Fibroblast of skin of right biceps (primary cell): ENCODE measurements at places on chromosomes 12 and 14.

- no peak for DNase-seq
These were observed 22.5 kb downstream of the SH2B3 start for GRCh38 chr12:111428081-111428727.

DNA sequence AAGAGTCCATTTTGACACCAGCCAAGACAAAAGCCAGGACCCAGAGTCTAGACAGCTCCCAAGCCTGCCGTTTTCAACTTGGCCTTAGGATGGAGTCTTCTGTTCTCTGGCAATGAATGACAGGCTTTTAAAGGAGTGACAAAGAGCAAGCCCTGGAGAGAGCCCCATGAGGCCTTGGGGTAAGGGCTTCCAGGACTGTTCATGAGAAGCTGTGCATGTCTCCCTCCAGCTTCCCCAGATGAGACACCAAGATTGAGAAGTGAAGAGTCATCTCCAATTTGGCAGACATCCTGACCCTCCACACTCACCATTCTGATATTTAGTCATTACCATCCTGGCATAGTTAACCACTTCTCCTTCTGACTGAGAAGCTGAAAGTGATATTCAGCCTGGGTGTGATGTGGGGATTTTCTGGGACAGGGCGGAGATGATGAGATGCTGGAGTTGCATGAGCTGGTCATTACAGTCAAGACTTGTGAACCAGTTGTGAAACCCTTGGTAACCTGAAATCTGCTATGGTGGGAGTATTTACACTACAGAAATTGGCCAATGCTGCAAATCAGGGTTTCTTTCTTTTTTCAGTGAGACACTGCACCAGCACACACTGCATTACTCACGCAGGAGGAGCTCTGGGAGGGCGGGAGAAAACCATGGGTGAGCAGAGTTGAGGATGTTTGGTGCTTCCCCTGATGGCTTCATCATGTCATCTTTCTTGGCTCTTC lies 77.8 kb downstream of the VCPKMT start:
- DNase-seq, result peak; percentile 100

DNA sequence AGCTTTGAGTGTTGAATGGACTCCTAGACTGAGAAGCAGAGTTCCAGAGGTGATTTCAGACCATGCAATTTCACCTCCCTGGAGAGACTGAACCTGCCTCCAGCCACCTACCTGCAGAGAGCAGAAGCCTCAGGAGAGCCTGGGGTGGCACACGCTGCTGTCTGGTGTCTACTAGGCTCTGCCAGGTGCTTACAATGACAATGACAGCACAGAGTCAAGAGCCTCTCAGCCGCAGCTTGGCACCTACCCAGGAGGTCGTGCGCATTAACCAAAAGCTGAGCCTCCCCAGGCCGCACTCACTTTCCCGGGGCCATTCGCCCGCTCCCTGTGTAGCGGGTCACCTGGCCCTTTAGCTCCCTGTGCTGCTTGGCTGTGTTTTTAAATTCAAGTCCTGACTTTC lies 63.2 kb downstream of the TESC start:
- DNase-seq, result no peak

- DNase-seq, result peak; percentile 36
These were observed 12.3 kb downstream of the METTL3 start for GRCh38 chr14:21498540-21499526.

DNA sequence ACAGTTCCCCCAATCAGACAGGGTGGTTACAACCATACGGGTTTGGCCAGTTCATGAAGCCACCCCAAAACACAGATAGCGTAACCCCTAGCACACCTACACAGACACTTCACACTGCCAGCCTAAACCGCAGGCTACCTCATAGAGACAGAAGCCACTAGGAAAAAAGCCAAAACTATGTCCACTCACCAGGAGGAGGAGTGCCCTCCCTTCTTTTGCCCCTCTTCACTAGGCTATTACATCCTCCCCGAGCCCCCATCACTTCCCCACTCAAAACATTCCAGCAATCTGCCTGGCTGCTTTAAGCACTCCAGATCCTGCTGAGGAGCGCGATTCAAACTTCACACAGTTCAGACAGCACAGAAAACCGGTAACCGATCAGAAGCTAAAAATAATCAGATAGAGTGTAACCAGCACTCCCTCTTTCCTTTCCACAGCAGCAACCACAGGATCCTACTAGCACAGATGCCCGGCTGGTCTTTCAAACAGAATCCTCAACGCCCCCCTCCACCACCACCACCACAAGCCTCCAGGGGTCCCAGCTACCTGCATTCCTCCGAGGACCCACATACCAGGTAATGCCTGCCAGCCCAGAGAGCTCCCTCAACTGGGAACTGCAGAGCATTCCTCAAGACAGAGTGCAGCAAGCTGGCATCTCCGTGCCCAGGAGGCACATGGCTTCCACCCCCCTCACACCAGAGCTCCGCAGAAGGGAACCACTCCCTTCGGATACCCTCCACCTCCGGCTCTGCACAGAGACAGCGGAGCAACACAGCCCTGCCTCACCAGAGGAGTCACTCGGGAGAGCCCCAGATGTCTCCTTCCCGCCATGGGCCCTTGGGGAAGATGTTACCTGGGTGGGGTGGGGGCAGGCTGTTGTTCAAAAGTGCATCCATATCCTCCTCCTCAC lies 1.5 kb downstream of the CHD4 start:
- DNase-seq, result peak; percentile 38

DNA sequence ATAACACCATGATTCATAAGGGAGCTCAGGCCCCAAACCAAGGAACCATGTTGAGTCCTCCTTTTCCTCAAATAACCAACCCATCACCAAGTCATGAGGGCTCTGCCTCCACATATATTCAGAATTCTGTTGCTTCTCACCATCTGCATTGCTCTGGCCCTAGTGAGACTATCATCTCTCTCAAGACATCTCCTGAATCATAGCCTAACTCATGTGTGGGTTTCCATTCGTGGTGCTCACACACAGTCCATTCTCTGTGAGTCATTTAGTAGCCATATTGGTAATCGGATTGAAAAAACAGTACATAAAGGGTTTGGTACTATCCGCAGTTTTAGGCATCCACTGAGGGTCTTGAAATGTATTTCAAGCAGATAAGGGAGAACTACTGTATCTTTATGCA lies 5.1 kb upstream of the SLC38A2 start:
- peak; percentile 66 for DNase-seq

DNA sequence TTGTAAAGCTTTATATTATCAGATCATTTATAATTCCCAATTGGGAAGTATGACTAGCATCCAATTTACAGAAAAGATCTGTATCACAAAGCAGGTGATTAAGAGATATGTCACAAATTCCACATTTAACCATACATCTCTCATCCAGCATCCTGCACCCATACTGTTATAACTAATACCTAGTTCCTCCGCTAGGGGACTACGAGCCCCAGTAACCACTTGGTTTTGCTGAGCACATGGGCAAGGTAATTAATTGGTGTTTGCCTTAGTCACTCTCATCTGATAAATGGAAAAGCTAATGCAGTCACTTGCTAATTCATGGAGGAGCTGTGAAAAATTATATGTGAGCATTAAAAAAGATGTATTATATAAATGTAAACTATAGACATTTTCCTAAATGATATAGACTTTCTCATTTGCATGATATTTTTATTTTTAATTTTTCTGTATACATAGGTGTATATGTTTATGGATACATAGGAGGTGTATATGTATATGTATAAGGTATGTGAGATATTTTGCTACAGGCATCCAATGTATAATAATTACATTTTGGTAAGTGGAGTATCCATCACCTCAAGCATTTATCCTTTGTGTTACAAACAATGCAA lies 1031.8 kb downstream of the GALC start:
- DNase-seq, result peak; percentile 14

- no peak for DNase-seq
These were observed 36.6 kb downstream of the SFSWAP start for GRCh38 chr12:131747276-131748177.

DNA sequence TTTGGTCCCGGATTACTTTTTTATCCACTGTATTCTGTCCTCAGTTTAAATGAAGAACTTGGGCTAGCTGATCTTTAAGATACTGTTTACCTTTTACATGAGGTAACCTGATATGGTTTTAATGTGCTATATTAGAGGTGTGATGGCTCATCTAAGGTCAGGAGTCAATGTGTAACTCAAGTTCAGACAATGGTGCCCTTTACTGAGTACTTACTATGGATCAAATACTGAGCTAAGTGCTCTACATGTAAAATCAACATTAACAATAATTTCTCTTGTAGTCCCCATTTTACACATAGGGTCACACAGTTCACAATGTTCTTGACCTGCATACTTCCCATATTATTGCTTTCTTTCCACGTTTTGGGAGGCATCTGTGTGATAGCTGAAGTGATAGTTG lies 79.2 kb downstream of the CEP83 start:
- DNase-seq, result no peak

GRCh38 chr12:95767703-95768102 lies 22.9 kb downstream of the NTN4 start:
- no peak for DNase-seq

DNA sequence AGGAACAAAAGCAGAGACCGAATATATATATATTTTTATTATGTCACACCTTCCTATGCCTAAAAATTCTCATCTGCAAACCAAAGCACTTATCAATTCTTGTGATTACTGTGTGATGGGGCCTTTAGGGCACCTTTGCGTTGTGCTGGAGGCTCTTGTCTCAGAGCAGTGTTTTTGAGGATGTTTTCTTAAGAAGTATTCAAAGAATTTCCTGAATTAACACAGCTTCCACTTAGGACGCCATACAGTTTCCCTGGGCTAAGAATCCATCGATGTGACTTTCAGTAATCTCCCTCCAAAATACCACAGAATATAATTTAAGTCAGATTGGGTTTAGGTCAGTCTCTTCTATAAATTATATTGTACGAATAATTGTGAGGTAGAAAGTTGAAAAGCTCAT lies 22.0 kb upstream of the HIF1A start:
- peak; percentile 35 for DNase-seq

DNA sequence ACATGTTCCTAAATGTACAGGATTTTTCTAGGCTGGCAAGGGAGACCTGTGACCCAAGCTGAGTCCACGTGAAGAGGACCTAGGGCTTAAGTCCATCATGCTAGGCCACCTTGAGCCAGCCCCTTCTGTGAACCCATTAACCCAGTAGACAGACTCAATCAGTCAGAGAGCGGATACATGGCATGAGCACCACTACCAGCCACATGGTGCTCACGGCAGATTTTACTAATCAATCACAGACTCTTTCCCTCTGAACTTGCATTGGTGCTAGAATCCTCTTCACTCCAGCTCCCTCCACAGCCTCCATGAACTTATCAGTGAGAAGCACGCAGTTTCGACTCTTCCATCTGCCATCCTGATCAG lies 9.0 kb downstream of the PHETA1 start:
- DNase-seq, result no peak

DNA sequence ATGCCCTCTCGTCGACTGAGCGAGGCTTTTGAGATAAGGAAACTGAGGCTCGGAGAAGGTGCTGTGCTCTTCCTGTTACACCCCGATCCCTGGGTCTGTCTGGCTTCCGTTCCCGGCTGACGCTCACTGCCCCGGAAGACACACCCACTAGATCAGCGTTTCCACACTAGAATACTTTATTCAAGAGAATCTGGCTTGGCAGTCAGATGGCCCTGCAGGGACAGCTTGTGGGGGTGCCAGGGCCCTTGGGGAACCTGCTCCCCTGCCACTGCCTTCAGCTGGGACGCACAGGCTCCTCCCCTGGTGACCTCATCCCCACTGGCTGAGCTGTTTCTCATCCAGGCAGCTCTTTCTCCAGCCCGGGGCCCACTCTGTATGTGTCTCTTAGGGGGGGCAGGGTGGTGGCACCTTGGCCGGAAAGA lies 13.7 kb downstream of the PGF start:
- DNase-seq, result peak; percentile 56

- DNase-seq, result no peak
These were observed 41.8 kb upstream of the CORO1C start for GRCh38 chr12:108772891-108773797.

DNA sequence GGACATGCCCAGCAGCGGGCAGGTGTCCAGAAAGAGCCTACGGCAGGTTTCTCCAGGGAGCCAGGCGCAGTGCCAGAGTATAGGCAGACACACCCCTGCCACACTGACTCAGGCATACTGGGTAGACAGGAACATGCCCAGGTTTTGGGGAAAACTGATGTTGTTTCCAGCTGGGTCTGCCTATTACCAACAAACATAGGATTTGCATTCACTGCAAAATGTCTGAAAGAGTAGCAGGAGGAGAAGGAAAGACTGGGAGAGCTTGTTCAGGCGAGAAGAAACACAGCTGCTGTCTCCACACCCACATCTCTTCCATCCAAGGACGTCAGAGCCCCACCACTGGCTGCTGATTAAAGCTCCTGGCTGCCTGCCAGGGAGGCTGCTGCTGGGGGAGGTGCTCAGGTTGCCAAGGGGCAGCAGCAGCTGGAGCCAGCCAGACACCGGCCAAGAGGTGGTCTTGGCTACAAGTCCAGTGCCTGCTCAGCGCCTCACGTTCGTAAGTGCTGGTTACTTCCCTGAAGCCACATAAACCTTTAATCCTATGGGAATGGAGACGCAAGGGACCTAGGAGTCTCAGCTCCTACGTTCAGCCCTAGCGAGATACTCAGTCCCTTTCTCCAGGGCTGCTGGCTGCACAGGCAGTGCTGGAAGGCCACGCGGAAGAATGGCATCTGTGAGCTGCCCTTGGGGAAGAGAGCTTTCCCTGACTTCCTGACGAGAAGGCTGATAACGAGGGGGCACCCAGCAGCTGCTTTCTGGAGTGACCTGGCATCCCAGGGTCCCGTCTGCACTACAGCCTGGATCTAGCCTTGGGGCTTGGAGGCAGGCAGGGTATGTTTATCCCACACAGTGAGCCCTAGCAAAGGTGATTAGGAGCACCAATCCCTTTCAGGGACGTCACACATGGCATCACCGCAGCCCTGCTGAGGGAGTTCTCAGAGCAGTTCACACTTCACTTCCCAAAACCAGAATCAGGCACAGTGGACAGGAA lies 58.1 kb downstream of the PLEKHG3 start:
- peak; percentile 85 for DNase-seq

DNA sequence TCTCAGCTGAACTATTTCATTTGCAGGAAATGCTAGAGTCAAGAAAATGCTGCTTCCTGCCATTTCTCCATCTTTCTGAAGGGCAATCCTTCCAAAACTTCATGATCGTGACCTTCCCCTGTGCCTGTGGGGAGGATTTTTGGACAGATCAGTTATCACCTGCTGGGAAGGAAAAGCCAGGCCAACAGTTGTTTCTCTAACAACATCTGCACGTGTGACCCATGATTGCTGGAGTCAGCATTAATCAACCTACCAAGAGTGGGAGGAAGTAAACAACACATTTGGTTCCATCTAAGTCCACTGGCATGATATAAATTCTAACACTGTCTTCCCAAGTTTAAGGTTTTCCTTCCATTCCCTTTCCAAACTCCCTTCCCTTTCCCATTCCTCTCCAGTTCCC lies 172.7 kb downstream of the APAF1 start:
- DNase-seq, result no peak

GRCh38 chr12:52059582-52060497 lies 8.6 kb downstream of the NR4A1 start:
- no peak for DNase-seq

- no peak for DNase-seq
These were observed 41.7 kb downstream of the NEDD1 start for GRCh38 chr12:96948782-96949181.
